ENCODE measurements at places on chromosomes 2 and 18.
A peak's percentile ranks its signal among the peaks of the same experiment; 100 is the strongest.

- no peak for DNase-seq
Observed at GRCh38 chr2:68469935-68470334, 2.5 kb downstream of the APLF start.

DNA sequence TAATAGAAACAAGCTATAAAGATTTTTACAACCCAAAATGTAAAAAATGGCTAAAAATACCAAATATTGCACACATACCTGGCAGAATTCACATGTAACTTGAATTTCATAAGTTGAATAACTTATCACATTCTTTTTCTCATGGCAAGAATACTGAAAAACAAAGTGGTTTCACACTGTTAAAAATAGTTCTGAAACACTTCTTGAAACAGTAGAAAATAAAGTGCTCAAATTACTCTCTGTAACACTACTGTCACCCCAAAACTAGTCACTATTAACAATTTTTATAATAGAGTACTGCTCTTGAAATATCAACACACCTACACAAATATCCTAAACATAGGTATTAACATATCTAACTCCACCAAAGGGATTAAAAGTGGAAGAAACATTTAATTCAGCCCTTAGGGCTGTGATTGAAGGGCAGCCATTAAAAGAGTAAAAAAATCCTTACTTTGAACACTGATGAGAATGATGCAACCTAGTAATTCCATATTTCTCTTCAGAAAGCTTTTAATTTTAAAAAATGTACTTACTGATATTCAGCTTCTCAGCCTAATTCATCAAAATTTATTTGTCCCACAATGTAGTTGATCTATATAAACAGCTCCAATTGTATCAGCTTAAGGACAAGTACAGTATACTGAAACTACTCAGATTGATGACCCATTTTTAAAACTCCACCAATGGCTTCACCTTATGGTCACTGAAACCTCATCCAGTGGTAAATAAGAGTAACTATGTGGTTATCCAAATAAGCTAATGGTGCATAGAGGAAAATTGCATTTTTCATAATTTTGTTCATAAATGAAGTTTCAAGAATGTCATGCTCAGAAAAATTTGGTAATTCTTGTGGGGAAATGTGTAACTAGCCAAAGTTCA, 31.4 kb downstream of the ATF2 start:
- no peak for DNase-seq

- no peak for DNase-seq
Observed at GRCh38 chr2:230947908-230948365, 22.9 kb upstream of the GPR55 start.

DNA sequence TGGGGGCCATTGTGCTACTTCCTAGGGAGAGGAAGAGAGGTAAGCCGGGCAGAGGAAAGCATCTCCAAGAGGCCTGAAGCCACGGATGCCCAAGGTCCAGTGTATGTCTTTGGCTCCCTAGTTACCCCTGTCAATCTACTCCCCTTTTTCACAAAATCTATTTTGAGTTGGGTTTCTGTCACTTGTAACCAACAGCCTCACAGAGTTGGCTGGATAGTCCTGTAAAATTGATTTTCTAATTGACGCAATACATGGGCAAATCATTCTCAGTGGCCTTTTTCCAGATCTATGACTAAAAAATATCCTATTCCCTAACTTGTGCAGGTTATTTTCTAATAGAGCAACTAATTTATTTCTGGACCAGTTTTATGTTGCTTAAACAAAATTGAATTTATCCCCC, 168.4 kb downstream of the IRS1 start:
- DNase-seq, result no peak

DNA sequence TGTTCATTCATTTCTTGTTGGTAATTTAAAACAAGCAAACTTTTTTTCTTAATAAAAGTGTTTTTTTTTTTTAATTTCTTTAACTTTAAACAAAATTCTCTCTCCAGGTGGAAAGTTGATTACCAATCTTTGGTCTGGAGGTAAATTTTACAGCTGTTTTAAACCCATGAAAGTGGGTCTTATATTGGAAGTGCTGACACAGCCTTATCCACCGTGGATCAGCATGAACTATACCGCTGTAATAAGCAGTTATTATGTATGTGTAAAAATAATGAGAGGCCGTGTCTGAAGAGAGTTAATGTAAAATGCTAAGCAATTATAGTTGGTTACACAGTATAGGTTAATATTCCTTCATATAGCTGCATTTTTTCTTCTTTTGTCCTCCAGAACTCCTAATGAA, 378.1 kb upstream of the ATP5MC3 start:
- no peak for DNase-seq

DNA sequence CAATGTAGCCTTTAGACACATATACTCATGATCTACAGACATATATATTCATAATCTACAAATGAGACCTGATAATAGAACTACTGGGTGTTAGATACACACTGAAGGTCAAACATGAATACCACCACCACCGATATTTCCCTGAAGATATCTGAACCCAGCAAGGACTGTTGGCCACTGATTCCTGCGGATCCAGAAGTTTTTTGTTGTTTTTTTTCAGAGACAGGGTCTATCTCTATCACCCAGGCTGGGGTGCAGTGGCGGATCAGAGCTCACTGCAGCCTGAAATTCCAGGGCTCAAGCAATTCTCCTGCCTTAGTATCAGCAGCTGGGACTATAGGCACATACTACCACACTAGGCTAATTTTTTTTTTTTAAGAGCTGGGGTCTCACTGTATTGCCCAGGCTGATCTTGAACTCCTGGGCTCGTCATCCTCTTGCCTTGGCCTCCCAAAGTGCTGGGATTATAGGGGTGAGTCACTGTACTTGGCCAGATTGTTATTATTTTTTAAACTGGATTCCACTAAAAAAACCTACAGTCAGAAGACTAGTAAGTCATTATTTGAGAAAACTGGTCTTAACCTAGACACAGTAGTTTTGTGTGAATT, 1.8 kb downstream of the METTL5 start:
- no peak for DNase-seq

DNA sequence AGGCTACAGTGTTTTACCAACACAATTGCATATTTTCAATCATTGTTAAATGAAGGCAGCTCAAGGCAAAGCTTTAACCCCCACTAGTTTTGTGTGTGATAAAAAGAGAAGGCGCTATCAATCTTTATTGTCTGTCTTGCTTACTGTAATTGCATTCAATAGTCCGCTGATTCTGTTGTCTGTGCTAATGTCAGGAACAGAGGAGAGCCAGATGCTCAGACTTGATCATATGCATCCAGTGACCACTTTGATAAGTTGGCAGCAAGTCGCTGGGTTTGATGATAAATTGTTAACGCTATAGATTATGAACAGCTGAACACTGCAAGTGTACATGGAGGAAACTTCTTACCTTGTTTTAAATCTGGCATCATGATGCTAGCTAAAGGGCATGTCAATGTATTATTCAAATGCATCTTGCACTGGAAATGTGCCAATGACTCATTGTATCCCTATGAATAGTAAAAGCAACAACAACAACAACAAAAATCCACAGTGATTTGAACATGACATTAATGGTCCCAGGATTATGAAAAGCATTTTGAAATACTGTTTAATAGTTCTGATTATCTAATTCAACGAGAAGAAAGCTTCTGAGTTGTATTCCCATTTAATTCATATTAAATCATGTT, 423.5 kb upstream of the FANCL start:
- no peak for DNase-seq

- no peak for DNase-seq
Observed at GRCh38 chr2:177405029-177405692, 12.6 kb downstream of the AGPS start.

GRCh38 chr2:68157002-68157401, 686 bp upstream of the PNO1 start:
- peak; percentile 54 for DNase-seq

GRCh38 chr18:24811950-24812681, 351.7 kb downstream of the HRH4 start:
- DNase-seq, result no peak

DNA sequence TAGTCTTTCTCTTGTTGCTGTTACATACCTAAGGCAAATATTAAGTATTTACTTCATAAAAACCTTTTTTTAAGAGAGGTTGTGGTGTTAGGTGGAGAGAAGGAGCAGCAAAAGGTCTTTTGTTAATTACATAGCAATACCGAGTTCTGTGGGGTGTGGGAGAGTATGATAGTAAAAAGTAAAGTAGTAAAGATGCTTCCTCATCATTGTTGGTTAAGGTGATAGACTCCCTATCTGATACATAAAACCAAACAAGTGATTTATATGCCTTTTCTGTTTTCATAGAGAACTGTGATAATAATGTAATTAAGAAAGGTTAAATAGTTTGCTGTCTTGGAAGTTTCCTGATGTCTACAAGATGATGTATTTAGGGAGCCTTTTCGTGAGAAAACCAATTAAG, 75.4 kb downstream of the EML4 start:
- no peak for DNase-seq

- DNase-seq, result no peak
Observed at GRCh38 chr2:16386031-16386430, 279.6 kb downstream of the CYRIA start.

DNA sequence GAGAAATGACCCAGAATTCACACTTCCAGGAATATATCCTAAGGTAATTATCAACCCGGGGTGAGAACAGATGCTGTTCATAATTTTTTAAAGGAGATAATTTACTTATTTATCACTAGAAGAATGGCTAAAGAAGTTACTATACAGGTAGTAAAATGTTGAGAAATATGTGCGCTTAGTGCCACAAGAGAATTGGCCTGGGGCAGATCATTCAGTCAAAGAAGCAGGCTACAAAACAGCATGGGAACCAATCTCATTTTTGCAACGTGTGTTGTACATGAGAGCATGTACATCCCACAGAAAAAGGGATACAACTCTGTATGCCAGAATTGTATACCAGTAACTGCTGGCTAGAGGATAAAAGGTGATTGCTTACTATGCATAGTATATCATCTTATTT, 75.2 kb downstream of the VIT start:
- DNase-seq, result no peak

DNA sequence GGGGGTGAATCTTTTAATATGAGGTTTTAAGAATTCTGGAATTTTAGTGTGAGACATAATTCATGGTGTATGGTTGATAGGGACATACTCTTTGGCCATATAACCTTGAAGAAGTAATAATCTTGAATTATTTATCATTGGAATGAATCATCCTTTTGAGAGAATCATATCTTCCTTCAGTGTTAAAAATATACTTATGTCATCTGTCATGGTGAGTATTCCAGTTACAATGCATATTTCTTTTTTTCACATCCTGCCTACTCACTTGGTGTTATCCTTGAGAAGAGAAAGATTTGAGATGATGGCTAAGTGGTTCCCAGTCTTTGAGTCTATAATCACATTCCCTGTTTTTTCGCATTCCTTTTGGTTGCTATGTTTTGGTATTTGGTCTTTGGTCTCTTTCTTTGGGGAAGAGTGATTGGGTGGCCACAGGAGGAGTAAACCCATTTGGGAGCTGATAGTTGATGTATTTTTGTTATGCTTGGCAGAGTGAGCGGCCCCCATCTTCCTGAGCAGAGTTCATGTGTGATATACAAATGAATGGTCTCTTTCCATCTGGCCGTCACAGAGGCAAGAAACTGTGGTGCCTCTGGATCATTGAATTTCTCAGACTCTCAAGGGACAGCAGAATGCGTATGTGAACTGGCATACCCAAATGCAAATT, 21.6 kb downstream of the ASAP2 start:
- no peak for DNase-seq

DNA sequence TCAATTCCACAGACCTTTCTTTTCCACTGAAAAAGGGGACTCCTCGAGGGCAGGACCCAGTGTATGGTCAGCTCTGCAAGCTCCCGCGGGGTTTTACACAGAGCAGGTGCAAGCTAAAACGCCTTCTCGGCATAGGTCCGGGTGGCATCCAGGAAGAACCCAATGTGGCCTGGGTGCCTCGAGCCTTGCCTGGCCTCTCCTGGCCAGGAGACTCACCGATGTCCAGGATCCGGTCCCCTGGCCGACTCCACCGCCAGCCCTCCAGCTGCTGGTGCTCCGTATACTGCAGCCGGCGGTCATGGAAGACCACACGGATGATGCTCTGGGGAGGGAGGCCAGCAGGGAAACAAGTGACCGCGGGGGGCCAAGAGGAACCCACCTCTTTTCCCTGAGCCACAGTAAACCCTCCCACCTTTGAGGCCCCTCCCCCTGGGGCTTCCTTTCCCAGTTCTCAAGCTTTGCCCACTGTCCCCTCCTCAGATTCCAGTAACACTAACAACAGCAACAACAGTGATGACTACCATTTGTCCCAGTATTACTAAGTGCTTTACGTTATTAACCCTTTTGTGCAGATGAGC, 36.1 kb downstream of the TFCP2L1 start:
- DNase-seq, result no peak

DNA sequence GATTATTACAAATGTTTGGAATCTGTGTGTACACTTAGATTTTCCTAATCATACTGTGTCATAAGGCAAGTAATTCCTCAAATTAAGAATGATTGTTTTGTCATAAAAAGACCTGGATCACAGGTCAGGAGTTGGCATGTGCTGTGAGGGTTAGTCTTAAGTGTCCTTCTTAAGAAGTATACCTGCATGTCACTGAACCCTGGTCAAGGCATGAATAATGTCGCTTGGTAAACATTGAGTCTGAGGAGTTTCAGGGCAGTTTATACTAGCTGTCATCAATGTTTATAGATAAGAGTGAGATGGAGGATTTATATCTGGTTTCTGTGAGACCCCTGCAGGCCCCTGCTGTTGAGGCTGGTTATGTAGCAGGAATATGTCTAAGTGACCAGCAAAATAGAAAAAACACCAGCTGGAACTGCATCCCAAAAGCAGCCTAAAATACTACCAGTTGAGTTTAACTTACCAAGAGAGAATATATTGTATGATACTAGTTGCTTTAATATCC, 112.0 kb upstream of the NOSTRIN start:
- DNase-seq, result no peak

DNA sequence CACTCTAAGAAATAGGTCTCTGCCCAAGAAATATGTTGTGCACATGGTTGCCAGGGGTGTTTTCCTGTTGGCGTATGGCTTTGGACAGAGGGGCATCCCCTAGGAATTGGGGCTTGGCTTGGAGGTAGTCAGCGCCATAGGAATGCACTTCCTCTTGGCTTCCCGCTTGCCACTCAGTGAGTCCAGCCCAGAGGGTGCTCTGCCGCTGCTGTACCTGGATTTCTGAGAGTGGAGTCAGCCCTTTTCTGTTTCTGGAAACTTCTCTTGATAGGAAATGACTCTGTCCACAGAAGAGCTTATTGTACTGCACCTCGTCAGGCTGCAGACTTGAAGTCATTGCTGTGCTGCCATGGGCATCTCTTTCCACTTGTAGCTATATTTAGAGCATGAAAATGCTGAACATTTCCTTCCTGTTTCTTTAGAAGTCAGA, 116.7 kb upstream of the MGAT5 start:
- peak; percentile 36 for DNase-seq

DNA sequence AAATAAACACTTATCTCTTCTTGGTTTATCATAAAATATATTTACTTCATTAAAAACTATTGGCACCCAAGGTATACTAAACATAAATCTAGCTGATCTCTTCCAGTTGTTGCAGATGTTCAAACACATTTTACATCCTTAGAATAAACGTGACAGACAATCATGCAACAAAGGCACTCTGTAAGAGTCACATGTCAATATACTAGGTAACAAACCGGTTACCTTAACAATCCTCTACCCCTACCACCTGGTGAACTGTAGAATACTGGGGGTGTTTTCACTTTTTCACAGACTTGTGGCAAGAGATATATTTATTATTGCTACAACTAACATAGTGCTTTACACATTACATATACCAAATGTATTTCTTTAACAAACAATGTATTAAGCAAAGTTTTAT, 15.8 kb downstream of the STK17B start:
- no peak for DNase-seq

Measured in myocyte (in vitro differentiated cells).